Activated CD4-positive, alpha-beta T cell treated with anti-CD3 and anti-CD28 coated beads, Interleukin-2, amount 50 U/mL, for 4 hours (primary cell): ENCODE measurements at places on chromosomes 1 and 21.

DNA sequence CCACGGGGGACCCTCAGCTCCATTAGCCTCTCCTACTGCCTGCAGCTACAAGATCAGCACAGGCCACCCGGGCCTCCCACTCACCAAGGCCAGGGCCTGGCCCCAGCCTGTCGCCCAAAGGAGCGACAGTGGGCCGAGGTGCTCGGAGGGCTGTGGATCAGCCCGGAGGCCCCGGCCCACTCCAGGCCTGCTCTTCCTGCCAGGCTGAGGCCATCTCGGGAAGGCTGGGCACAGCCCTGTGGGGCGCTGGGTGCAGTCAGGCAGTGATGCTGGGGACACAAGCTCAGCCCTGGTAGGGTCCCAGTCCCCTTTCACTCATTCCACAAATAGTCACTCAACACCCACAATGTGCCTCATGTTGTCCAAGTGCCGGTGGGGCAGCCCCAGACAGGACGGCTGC, 58.8 kb downstream of the CASZ1 start:
- no peak for DNase-seq

DNA sequence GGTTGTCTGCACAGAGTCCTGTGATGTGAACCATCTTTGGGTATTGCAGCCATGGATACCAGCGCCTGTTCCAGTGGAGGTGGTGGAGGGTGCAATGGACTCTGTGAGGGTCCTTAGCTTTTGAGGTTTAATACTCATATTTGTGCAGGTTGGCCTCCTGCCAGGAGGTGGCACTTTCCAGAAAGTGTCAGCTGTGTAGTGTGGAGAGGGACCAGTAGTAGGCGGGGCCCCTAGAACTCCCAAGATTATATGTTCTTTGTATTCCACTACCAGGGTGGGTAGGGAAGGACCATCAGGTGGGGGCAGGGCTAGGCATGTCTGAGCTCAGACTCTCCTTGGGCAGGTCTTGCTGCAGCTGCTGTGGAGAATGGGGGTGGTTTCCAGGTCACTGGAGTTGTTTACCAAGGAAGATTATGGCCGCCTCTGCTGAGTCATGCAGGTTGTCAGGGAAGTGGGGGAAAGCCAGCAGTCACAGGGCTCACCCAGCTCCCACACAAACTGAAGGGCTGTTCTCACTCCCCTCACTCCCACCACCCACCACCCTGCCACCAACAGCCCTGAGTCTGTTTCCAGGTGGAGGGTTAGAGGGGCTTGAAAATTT, 31.2 kb upstream of the ZNF678 start:
- DNase-seq, result no peak

GRCh38 chr1:19081218-19081893, 124.9 kb upstream of the IFFO2 start:
- no peak for DNase-seq

DNA sequence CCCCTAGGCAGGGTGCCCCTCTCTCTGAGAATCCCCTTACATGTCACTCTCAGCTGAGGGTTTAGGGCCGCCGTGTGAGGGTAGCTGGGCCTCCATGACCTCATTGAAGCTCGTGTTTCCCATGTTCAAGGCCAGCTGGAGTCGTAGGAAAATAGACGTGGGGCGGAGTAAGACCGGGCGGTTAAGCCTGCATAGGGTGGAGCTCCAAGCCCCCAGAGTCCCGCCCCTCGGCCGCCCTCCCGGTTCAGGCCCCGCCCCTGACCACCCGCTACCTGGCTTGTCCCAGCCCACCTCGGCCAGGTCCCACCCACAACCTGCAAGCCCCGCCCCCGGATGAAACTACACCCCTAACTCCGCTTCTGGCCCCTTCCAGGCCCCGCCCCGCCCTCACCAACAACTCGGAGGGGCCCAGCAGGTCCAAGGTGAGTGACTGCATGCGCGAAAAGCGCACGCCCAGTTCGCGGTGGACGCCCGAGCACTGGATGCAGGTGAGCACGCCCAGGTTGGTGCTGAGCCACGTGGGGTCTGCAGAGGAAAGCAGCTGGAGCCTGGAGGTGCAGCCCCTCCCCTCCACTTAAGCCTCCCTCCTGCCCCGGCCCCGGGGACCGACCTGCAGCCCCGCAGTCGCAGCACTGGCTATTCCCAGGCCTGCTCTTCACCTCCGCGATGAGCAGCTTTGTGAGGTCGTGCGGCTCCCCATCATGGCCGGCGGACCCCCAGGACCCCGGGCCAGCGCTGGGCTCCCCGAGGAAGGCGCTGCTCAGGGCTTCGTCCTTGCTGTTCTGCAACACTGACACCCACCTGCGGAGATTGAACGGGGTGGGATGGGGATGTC, 12.2 kb upstream of the TCEA3 start:
- DNase-seq, result peak; percentile 10

DNA sequence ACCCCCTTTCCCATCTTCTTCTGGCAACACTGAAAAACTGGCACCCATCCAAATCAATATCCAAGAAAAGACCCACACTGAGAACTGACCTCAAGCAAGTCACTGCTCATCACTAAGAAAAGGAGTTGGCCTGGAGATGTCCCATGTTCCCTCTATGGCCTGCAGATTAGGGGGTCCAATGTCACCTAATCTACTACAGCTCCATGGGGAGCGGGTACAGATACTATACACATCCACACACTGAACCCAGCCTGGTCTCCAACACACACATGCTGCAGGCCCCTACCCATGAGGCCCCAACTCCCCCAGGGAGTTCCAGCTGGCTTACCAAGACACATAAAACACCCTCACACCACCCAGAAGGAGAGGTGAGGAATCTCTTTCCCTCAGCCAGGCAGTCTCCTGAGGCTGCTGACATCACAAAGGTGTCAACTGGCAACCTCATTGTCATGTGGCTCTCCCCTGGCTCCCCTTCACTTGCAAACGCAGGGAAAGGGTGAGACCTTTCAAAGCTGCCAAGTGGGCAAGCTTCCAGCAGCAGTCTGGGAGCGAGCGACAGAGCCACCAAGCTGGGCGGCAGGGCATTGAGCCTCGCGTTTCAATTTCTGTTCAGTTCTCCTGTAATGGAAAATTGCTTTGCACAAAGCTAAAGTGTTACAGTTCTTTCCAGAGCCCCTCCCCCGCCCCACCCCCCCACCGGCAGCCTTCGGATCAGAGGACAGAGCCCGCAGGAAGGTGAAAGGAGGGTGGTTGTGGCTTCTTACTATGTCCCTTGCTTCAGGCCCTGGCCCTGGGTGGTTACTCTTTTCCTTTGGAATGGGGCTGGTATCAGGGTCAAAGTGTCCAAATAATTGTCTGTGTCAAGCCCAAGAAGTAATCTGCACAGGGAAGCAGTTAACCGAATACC, at the start of gene LRRC52:
LRRC52 (plus strand) TSS at position 469 of the 907 bp plus-strand sequence; CDS start at position 766, 297 bp downstream.
- DNase-seq, result no peak

DNA sequence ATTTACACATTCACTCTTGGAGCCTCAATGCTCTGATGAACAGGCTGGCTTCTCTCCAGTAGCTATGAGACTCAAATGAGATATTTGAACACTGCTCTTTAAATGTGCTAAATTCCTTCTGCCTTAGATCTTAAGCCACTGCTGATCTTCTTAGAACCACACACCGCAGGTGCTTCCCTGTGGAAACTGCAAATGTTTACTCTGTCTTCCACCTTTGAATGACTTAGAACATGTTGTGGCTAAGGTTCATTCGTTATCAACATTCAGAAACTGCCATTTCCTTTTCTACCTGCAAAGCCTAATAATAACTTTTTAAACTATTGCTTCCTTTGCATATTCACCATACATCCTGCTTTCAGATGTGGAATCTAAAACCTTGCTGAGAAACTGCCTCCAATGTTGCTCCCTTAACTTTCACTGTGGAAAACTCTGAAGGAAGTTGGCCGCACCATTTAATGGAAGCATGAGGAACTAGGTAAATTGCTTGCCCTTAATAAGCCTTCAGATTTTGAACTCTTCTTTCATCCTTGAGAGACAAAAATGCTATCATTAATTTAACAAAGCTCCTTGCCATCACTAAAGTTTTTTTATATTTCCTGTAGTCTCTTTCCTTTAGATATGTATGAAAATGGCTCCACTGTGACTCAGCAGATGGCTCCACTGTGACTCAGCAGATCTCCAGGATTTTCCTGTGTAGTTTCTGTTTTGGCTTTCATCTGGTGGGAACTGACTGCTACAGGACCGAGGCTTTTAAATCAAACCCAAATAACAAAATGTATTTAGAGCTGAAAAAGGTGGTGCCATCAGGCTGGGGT, 143.8 kb downstream of the TNFSF18 start:
- no peak for DNase-seq

DNA sequence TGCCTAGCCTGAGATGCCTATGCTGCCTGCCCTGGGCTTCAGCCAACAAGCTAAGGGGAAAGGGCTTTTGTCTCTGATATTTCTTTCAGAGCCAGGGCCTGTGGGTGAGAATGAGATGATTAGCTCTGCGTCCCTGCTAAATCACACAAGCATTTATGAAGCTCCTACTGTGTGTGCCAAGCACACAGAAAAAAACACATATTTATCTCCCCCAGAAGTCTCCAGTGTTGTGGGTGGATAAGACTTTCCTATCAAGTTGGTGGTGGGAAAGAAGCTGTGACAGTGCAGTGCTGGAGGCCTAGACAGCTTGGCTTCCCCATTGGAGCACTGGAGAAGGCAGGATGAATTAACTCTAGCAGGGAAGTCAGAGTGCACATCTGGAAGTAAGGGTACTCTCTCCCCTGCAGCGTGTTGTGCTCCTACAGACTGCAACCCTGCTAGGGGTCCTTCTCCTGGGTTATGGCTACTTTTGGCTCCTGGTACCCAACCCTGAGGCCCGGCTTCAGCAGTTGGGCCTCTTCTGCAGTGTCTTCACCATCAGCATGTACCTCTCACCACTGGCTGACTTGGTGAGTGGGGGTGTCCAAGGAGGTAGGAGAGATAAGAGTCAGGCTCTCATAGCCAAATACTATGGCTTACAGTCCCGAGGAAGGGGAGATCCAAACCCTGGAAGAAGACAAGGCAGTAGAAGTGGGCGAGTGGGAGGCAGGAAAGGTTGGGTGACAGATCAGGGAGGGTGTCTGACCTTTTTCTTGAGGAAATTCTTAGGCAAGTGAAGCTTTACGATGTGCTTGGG, 1.7 kb downstream of the SLC50A1 start:
- no peak for DNase-seq

DNA sequence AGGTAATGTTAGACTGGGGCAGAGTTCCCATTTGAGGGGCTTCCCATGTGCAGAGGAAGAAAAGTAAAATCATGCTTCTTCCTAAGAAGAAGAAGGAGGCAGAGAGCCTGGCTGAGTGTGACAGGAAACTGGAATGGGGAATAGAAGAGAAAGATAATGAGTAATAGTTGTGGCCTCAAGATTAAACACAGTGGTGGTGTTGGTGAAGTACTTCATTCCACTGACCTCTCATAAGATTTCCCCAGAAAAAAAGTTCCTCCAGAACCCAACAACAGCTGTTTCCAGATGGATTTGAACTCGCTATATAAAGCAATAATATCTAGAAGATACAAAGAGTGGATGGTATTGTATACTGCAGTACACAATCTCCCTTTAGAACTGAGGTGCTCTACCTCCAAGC, 13.0 kb downstream of the RGS1 start:
- DNase-seq, result no peak

DNA sequence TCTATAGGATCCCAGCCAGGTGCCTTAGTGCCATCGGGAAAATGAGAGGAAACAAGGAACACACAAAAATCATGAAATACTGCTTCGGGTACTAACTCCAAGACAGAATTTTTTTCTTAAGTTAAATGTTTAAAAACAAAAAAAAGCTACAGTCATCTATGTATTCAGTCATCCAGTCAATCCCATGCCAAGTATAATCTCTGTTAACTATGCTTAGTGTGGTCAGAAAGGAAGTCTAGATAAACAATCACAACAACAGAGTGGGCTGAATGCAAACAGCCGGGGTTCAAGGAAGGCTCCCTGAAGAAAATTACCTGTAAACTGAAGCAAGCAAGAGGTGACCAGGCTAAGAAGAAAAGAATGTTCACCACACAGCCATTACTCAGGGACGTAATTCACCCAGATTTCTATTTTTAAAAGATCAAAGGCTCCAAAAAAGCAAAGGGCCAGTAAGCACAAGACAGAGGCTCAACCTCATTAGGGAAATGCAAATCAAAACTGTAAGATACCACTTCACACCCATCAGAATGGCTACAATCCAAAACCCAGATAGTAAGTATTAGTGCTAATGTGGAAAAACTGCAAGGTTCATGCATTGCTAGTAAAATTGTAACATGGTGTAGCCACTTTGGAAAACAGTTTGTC, 53.0 kb downstream of the RERE start:
- DNase-seq, result no peak

DNA sequence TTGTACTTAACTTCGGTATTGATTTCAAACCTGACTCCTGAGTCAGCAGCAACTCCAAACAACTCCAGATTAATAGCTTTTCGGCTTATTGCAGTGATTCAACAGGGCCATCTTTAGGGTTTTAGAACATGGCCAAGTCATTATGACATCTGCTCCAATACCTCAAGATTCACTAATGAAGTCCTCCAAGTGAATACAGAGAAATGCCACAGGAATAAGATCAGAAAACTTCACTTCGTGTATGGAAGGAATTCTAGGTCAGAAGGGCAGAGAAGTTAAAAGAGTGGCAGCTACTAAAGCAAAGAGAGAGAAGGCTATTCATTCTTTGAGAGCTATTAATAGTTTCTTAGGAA, 7.6 kb upstream of the C1orf116 start:
- DNase-seq, result no peak

- no peak for DNase-seq
These were observed 4.3 kb downstream of the RHOC start for GRCh38 chr1:112702420-112703261.

- no peak for DNase-seq
These were observed 24.9 kb upstream of the C1QA start for GRCh38 chr1:22611530-22611947.

GRCh38 chr1:109878531-109879104, 32.0 kb upstream of the CSF1 start:
- no peak for DNase-seq

- DNase-seq, result no peak
These were observed 60.3 kb upstream of the JUN start for GRCh38 chr1:58844176-58844575.

DNA sequence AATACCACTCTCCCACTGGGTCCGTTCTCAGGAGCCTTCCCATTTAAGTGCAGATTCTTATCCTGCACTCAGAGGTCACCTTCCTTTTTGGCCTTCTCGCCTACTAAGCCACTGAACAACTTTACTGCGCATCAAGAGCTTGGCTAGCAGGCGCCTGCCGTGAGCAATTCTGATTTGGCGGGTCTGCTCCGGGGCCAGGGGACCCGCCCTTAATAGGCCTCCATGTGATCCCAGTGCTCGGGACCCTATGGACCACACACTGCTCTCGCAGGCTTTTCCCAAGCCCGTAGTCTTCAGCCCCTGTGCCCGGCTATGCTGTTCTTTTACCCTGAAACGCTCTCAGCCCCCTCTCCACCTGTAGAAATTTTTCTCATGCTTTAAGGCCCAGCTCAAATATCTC, 45.1 kb downstream of the BCL9 start:
- DNase-seq, result no peak

- no peak for DNase-seq
These were observed 202.3 kb downstream of the DYRK1A start for GRCh38 chr21:37568916-37569315.
